ENCODE measurements at places on chromosomes 11 and 22.

DNA sequence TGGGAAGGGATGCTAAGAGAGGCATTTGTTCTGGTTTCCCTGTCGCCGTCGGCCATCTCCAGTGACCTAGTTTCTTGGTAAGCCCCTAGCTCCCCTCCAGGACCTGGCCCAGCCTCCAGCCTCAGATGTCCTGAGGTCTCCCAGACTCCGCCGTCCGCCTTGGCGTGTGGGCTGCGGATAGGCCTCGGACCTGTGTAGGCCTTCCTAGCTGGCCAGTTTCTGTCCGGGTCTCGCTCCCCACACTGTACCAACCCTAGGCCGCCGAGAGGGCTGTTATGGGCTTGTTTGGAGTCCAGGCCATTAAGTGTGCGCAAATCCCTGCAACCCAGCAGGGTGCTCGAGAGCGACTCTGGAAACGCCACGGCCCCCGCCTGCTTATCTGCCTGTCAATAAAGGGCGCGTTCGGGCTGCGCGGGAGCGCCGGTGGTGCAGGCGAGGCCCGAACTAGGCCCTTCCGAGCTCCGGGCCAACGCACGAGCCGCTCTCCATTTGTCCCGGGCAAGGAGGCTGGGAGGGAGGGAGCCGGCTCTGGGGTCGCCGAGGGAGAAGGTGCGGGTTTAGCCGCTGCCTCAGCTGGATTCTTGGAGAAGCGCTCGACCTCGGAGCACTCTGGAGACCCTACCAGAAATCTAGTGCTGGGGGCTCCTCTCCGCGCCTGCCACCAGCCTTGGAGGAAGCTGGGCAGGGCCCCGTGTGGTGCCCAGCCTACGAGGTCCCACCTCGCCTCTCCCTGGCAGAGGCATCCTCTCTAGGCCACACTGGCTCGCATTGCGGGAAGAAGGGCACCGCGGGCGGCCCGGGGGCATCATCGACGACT, 8.7 kb upstream of the PAX6 start:
- H3K27ac ChIP-seq: no peak overlapping the region
- H3K4me3 ChIP-seq: no peak overlapping the region
- no peak for DNase-seq

DNA sequence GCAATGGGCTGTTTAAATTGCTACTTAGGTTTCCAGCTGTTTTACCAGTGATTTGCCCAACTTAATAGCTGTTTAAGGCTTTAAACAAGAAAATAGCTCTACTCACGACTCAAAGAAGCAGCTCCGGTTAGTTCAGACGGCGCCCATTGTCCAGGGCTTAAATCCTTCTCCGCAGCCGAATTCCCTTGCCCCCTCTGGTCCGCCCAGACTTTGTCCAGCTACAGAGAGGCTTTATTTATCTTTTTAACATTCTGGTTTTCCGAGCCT, 20.9 kb upstream of the SCUBE1 start:
- no peak overlapping the region for H3K4me3 ChIP-seq
- H3K36me3 ChIP-seq: no peaks in the 10 kb centered on the region
- H3K27ac ChIP-seq: no peak overlapping the region
- DNase-seq: no peak
- H3K4me1 ChIP-seq: peaks cover under 1% of the 10 kb centered on the region

DNA sequence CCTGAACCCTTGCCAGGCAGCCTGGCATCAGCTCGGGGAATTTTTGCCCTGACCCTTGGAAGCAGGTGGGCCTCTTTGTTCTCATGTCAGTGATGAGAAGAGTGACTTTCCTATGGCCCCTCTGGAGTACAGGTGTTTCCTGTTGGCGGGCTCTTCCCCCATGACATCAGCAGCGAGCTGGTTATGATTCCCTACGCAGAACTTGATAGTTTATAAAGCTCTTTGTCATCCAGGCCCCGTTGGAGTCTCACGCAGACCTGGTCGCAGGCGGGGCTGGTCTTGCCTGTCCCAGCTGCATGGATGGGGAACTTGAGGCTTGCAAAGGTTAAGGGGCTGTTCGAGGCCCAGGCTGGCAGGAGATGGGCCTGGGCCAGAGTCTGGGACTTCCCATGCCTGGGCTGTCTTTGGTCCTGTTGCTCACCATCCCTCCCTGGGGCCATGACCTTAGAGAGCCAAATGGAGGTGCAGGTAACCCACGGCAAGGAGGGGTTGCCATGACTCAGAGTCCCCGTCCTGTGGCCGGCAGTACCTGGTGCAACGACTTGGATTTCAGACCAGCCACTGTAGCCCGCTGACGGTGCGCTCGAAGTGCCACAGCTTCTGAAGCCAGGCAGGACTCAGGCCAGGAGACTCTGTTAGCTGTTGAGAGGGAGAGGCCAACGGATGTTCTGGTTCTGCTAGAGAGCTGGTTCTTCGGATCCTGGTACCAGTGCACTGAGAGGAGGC, 45.9 kb upstream of the PPP6R3 start:
- H3K4me1 ChIP-seq: no peaks in the 10 kb centered on the region
- no peaks in the 10 kb centered on the region for H3K36me3 ChIP-seq
- no peak overlapping the region for H3K27ac ChIP-seq
- no peak for DNase-seq

DNA sequence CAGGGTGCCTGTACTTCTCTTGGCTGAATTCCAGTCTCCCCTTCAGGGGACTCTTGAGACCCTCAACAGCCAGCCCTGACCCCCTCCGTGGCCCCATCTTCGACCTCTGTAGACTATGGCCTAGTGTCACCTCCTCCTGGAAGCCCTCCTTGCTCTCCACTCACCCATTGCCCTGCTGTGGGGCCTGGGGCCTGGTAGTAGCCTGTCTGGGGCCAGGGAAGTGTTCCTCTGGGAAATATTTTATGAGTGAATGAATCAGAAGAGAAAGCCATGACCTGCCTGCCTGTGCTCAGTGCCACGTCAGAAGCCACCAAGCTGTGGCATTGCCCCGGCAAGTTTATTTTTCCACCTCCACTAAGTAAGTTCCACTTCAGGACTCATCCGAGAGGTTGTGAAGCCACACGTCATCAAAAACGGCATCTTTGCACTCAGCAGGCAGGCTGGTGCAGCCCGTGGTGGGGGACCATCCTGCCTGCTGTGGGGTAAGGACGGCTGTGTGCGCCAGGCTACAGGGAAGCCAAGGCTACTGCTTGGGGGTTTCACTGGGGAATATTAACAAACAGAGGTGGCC, 59.6 kb upstream of the PPARA start:
- peaks cover 49% of the 10 kb centered on the region for H3K36me3 ChIP-seq
- peaks cover 76% of the 10 kb centered on the region for H3K4me1 ChIP-seq
- DNase-seq: peak; percentile 50
- H3K27ac ChIP-seq: peak overlapping the region; percentile 96
- H3K27me3 ChIP-seq: peaks cover 45% of the 10 kb centered on the region

DNA sequence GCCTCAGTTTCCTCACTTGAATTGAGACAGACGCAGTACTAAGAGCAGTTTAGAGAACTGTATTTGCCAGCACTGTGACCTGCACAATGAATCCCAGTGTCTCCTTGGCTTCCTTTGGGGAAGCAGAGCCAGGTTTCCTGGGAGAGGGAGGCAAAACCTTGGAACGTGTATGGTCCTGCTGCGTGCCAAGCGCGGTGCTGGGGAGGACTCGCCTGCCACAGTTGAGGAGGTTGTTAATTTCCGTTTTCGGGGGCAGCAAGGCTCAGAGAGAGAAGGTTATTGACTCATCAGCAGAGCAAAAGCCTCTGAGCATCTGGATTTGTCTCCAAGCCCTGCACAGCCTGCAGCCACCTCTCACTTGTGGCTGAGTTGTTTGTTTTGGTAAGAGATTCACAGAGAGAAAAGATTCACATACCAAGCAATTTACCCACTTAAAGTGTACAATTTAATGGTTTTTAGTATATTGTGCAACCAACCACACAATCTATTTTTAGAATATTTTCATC, 10.8 kb downstream of the SYT12 start:
- H3K4me1 ChIP-seq: peaks cover 37% of the 10 kb centered on the region
- no peaks in the 10 kb centered on the region for H3K36me3 ChIP-seq
- H3K4me3 ChIP-seq: peak overlapping the region; percentile 58
- peak; percentile 96 for DNase-seq
- H3K27ac ChIP-seq: peak overlapping the region; percentile 87

DNA sequence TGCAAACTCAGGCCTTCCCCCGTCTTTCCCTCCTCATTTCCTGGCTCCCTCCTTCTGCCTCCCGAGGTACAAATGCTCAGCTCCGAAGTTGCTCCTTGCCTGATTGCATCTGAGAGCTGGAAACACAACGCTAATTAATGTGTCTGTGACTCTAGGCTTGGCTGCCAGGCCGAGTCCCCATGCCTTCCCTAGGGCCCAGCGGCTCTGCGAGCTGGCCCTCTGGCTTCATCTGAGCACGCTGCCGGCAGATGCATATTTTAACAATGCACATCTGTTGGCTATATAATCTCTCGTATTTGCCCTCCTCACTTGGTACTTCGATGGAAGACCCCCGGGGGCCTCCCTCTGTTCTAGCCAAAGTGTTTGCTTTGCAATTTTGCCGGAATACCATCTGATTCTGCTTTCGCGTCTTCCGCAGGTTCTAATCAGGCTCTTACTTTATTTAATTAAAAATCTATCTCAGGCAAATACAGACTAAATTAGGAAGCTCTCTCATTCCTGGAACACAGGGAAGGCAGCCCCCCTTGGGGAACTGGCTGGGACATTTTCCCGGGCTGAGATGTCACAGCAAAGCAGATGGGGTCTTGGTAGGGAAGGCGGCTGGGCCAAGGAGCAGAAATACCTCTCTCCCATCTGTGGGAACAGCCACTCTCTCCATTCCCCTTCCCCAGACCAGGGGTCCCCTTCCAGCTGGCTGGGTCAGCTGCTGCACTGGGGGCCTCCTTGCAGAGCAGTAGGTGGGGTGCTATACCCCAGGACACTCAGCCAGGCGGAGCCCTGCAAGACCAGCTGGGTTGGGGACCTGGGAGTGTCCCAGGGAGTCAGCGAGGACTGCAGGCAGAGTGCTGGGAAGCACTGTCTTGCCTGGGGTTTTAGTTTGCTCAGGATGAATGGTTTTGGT, 162.8 kb downstream of the ST3GAL4 start:
- H3K4me3 ChIP-seq: no peak overlapping the region
- H3K27ac ChIP-seq: no peak overlapping the region
- H3K4me1 ChIP-seq: peaks cover 7% of the 10 kb centered on the region
- peaks cover 24% of the 10 kb centered on the region for H3K36me3 ChIP-seq

DNA sequence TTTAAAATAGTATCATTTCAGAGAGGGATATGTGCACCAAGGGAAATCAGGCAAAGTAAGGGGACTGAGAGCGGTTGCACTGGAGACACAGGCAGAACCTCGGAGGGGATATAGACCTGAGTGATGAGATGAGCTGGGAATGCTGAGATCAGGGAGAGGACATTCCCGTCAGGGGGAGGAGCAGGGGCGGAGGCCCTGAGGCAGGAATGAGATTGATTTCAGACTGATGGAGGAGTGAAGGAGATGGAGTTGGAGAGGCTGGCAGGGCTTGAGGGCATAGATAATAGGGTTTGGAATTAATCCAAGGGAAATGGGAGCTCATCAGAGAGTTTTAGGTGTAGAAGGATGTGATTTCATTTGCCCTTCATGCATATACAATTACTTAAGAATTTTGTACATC, 13.2 kb downstream of the CD6 start:
- peaks cover 12% of the 10 kb centered on the region for H3K4me1 ChIP-seq
- H3K4me3 ChIP-seq: no peak overlapping the region
- H3K27ac ChIP-seq: no peak overlapping the region
- no peak for DNase-seq
- H3K27me3 ChIP-seq: peaks cover 40% of the 10 kb centered on the region
- H3K36me3 ChIP-seq: no peaks in the 10 kb centered on the region

All from HFFc6 (cell line).